ENCODE measurements at places on chromosomes 5 and 9.

- no peak for DNase-seq
These were observed 26.3 kb downstream of the SIL1 start for GRCh38 chr5:139171779-139172404.

DNA sequence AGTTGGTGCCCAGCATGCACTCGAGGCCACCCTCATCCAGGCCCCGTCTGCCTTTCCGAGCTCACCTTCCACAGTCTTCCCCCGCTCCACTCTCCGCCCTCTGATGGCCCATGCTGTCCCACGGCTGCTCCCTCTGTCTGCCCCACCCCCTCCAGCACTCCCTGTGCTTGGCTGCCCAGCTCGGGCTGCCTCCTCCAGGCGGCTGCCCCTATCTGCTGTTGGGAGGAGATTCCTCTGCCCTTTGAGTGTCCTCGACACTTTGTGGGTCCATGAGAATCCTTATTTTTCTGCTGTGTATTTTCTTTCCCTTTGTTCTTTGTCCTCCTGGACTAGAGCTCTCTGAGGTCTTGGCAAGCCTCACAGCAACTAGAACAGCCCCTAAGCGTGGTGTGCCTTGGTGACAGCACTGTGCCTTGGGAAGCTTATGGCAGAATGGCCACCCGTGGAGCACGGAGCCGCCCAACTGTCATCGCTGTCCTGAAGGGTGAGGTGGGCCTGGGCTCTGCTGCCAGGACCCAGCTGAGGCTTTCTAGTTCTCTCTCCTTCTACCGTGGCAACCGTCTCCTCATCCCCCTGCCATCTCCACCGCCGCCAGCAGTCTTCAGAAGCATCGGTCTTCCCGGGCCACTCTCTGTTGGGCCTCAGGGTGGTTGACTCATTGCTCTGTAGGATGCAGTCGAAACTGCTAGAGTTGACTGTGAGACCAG lies 5.2 kb downstream of the NTMT1 start:
- DNase-seq = no peak

DNA sequence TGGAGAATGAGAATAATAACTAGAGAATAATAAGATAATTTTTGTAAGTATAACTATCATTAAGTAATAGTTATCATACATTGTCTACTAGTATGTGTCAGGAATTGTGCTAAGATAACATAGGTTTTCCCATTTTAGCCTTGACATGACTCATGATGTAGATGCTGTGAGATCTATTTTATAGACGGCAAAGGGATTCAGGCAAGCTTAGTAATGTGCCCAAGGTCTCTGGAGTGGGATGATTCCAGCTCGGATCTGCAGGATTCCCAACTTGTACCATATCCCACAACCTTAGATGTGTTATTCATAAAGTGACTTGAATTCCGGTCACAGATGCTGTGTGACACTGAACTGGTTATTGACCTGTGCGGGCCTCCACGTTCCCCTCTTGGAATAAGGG lies 51.5 kb downstream of the IL31RA start:
- no peak for DNase-seq

DNA sequence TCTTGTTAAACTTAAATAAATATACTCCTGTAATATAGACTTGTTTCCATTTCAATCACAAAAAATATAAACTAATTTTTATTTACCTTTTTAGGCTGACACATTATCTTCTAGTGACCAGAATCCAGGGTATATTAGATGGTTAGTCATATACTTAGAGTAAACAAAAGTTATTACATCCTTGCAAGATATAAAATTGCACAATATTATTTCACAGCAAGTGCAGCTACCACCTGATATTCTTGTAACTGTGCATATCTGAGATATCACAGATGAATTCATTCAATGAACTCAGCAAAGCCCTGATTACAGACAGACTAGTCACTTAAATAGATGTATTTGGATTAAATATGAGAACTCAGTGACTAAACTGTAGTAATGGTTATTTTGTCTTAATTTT lies 25.6 kb upstream of the ARRDC3 start:
- DNase-seq = no peak

DNA sequence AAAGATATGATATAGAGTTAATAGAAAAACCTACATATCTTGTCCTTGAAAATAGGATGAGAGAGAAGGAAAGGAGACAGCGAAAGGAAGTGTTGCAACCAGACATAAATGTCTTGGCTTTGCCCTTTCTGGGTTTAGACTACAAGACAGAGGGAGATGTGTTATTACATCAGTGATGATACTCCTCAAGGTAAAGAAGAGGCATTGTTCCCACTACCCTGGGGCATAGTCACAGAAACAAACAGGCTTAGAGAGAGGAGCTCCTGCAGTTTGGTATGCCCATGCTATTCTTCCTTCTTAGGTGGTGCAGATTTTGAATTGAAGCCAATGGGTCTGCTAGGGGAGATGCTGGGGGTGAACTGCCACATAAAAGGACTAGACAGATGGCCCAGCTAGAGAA lies 166.8 kb upstream of the RFX3 start:
- no peak for DNase-seq

GRCh38 chr5:168609806-168610482 lies 30.8 kb upstream of the PANK3 start:
- no peak for DNase-seq

- no peak for DNase-seq
These were observed 38.2 kb upstream of the GRAMD2B start for GRCh38 chr5:126384985-126385384.

- peak; percentile 25 for DNase-seq
These were observed 23.8 kb upstream of the ZNF622 start for GRCh38 chr5:16489322-16489791.

Measured in CD4-positive, alpha-beta T cell treated with Interleukin-10 for 1 hour (primary cell).